NCI-H1417 treated with DMSO at 0.1 percent for 48 hours (cell line): ENCODE measurements at places on chromosomes 1 and 21.

GRCh38 chr1:88774151-88774556 is 90.1 kb downstream of the PKN2 start:
- no peak for DNase-seq

DNA sequence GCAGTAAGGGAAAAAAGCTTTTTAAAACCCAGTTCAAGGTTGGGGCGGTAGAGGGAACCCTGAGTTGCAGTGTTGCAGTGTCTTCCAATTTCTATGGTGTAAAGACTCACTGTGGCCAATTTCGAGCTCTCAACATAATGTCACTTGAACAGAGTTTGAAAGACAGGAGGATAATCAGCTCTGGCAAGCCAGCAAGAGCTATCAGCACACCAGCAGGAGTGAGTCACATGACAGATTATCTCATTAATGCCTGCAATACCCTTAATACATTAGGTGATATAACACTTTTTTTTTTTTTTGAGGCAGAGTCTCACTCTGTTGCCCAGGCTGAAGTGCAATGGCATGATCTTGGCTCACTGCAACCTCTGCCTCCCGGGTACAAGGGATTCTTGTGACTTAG is 22.8 kb downstream of the SLC9C2 start:
- DNase-seq, result no peak

DNA sequence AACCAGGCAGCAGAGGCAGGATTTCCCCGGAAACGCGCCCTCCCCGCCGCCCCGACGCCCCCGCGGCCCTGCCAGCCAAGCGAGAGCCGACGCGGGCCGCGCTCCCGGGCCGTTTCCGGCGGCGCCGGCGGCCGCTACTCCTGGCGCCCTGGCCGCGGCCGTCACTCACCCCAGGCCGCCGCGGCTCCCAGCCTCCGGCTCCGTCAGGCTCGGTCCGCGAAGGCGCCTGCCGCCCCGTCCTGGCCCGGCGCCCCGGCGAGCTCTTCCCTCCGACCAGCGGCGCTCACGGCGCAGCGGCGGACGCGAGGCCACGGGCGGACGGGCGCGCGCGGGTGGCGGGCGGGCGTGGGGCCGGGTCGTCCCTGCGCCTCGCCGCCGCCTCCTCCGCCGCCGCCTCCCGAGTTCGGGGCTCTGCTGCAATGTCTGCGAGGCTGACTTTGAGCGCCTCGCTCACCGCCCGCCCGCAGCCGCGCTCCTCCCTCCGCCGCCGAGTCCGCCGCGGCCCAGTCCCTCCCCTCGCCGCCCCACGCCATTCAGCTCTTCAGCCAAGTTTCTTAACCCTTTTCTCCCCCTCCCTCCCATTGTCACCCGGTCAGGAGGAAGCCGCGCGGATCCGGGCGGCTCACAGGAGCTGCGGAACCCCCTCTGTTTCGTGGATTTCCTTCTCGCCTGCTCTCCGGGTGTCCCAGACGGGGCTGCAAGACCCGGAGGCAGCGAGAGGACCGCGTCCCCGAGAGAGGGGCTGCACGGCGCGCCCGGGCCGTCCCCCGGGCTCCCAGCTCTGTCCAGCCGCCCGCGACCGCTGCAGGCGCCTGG is at the start of gene NRIP1:
NRIP1 (minus strand) TSS at position 425 of the 816 bp plus-strand sequence. CDS start 96,808 bp downstream, outside the sequence.
- DNase-seq, result no peak

DNA sequence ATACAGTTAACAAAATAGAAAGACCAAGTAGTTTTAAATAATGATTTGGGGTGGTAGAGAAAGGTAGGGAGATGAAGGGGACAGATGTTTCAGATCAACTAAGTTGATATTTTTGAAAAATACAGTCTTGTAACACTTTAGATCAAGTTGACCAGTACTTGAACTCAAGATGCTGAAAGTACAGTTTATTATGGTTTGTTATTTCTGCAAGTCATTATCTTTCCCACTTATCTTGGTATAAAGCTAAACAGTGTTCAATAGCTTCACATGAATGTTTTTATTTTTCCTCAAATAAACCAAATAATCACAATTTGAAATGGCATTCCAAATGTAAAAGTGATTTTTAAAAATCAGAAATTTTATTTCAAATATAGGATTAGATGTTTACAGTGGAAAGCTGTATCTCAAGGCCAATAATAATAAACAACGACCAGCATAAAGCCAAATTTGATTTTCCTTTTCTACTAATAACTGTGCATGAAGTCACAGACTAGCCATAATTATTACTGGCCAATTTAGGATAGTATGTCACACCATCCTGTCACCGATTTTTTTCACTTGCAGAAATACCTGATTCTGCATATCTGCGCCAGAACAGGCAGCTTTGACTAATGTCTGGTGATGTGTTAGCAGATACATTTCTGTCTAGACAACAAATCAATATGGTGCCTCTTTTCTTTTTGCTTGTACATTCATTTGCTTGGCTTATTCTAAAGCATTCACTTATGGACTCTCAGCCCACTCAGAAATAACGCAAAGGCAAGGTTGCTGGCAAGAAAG is 320.2 kb downstream of the TM2D1 start:
- no peak for DNase-seq

DNA sequence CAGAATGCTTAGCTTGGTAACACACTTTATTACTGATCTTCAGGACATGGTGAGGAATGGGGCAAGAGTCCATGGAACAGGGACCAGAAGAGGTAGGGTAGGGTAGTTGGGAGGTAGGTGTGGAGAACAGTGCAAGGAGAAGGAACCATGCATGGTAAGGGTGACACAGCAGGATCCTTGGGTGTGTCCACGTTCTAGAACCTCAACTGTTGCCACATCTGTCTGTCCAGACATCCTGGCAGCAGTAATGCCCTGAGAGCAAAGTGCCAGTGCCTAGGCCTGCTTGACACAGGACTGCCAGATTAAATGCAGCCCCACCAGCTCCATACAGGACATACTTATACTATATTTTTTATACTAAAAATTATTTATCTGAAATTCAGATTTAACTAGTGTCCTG is 13.9 kb downstream of the DMAP1 start:
- DNase-seq, result no peak

- DNase-seq, result no peak
Observed at GRCh38 chr1:6927626-6928025, 142.4 kb downstream of the CAMTA1 start.

- no peak for DNase-seq
Observed at GRCh38 chr1:244672946-244673682, 20.2 kb downstream of the DESI2 start.

- DNase-seq, result no peak
Observed at GRCh38 chr1:1041092-1041523, 21.2 kb downstream of the AGRN start.
